GM23338 (cell line): ENCODE measurements at places on chromosomes 16 and 17.

DNA sequence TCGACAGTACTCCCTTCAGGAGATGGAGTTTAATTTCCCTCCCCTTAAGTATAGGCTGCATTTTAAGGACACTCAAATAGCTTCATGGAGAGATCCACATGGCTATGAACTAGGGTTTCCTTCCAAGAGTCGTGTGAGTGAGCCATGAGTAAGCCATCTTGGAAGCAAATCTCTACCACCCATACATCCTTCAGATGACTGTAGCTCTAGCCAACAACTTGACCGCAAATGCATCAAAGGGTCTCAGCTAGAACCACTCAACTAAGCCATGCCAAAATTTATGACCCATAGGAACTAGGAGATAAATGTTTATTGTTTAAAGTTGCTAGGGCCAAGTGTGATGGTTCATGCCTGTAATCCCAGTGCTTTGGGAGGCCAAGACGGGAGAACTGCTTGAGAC, 43.4 kb downstream of the METTL16 start:
- DNase-seq: no peak

GRCh38 chr16:23642246-23642774, 1.0 kb downstream of the DCTN5 start:
- no peak for DNase-seq

- no peak for DNase-seq
These were observed 270.7 kb upstream of the SOX9 start for GRCh38 chr17:71849783-71850768.

- DNase-seq: no peak
These were observed 10.4 kb downstream of the EMC6 start for GRCh38 chr17:3678821-3679530.

DNA sequence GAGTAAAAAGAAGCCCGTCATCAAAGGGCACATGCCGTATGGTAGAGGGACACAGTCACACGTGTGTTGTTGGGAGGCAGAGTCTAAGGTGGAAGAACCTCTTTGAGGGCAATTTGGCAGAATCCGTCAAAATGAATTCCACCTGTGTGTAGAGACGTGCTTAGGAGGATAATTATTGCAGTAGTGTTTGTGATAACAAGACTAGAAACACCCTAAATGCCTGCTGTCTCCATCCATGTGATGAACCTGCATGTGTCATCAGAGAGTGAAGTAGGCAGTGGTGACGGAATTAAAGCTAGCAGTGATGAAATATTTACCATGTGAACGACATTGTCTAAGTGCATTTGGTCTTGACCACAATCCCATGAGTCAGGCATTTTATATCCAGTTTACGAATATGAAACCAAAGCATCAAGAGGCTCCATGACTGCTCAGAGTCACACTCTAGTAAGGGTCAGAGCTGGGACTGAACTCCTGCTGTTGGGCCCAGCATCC, 61.3 kb upstream of the ADORA2B start:
- DNase-seq: no peak

GRCh38 chr16:86367291-86368072, 142.8 kb upstream of the FOXF1 start:
- no peak for DNase-seq

GRCh38 chr17:68910251-68910705, 44.9 kb downstream of the ABCA8 start:
- peak; percentile 5 for DNase-seq

DNA sequence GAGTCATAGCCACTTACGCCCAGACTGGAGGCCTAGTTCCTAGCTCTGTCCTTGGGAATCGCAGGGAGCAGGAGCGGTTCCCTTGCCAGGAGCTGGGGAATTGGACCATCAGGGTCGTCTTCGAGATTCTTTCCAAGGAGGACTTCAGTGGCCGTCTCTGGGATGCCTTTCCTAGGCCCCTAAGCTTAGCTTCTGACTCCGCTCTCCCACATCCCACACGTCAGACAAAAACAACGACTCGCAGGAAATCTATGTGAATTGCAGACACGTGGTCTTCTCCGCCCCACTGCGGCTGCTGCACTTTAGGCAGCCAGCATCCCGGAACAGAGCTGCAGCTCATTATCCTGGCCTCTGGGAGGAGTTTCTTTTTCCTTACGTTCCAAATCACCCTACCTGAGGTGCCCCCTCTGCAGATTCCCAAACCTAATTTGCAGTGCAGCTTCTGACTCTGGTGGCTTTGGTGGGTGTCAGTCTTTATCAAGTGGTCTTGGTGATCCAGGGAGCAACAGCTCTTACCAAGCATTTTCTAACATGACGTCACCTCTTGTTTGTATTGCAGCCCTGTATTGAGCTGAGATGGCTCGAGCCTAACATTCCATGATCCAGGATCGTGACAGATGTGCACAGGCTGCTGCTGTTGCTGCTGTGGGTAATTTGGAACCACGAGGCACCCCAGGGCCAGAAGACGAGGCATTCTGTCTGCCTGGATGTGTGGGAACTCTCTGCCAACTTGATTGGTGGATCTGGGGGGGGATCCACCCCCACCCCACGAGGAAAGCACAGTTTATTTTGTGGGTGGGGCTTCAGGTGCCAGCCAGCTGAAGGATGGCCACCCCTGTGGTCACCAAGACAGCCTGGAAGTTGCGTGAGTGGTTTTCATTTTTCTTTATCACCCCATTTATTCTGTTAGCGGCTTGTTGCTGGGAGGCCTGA, 1.1 kb downstream of the KATNB1 start:
- peak; percentile 73 for DNase-seq

- no peak for DNase-seq
These were observed 12.0 kb downstream of the APPBP2 start for GRCh38 chr17:60514053-60514452.

DNA sequence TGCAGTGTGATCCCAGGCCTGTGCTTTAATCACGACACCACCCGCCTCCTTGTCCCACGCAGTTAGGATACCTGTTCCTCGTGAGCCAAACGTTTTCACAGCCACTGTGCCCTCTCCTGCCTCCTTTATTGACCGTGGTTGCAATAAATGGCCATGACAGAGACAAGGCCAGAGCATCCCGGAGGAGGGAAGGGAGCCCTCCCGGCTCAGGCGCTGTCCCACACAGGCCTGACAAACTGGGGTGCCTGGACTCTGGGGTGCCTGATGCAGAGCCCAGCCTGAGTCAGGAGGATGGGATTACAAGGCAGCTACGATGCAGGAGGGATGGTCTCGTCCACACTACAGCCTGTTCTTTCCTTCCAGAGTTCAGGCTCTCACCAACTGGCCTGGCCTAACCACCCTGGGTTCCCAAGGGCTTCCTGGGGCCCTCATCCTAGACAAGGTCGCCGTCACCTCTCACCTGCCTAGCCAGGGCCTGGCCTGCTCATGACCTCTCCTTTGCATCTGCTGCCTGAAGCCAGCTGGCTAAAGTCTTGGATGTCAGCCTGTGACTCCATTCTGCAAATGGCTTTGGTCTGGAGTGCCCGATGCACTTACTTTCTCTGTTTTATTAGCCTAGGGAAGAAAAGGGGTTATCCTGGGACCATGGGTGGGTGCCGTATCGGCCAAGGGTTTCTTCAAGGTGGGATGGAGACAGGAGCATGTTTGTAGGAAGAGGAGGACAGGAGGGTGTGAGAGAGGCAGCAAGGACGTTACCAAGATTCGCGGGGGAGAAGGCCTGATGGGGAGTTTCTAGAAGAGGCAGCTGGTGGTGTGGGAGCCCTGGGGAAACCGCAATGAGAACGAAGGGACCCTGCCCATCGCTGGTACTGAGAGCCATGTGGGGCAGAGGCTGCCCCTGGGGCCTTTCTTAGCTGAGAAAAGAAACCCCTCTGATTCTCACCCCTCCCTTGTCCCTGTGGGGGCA, 234.3 kb upstream of the TNRC6C start:
- DNase-seq: no peak

DNA sequence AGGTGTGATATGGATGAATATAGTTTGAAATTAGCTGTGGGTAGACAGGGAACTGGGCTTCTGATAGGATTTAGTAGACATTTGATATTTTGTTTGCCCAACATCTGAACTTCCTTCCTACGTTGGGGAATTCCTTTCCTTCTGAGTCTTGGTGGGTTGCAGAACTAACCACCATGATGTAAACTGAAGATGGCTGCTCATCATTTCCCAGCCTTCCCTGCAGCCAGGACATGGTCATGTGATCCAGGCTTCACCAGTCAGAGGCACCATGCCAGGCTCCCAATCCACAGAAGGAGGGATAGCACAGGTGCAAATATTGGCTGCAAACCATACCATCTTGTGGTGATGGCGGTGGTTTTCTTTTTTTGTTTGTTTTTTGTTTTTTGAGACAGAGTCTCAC, 57.4 kb downstream of the EMP2 start:
- DNase-seq: no peak

- DNase-seq: no peak
These were observed 7.4 kb downstream of the BANP start for GRCh38 chr16:87958632-87959031.

- peak; percentile 92 for DNase-seq
These were observed 148.3 kb downstream of the KATNIP start for GRCh38 chr16:27698266-27698665.

GRCh38 chr17:45305530-45306087, 11.2 kb downstream of the MAP3K14 start:
- DNase-seq: no peak

- no peak for DNase-seq
These were observed 7.4 kb upstream of the FN3KRP start for GRCh38 chr17:82709024-82709675.

- DNase-seq: no peak
These were observed 10.2 kb upstream of the FBF1 start for GRCh38 chr17:75950855-75951554.

GRCh38 chr17:79339321-79339720, 264.7 kb downstream of the ENGASE start:
- no peak for DNase-seq

DNA sequence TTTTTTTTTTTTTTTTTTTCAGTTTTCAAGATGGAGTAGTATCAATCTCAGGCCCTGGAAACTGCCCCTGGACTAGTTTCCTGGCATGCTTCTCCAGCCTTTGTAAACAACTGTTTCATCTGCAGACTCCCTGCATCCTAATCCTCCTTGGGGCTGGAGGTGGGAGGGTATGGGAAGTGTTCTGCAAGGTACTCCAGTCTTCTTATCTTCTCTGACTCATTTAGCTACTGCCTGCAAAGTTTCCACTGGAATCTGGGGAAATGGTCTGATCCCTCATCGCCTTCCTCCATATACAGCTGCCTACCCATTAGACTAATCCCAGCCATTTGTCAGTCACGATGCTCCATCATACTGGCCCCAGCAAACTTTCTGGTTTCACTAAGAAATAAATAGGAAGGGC, 21.5 kb downstream of the COPZ2 start:
- no peak for DNase-seq

DNA sequence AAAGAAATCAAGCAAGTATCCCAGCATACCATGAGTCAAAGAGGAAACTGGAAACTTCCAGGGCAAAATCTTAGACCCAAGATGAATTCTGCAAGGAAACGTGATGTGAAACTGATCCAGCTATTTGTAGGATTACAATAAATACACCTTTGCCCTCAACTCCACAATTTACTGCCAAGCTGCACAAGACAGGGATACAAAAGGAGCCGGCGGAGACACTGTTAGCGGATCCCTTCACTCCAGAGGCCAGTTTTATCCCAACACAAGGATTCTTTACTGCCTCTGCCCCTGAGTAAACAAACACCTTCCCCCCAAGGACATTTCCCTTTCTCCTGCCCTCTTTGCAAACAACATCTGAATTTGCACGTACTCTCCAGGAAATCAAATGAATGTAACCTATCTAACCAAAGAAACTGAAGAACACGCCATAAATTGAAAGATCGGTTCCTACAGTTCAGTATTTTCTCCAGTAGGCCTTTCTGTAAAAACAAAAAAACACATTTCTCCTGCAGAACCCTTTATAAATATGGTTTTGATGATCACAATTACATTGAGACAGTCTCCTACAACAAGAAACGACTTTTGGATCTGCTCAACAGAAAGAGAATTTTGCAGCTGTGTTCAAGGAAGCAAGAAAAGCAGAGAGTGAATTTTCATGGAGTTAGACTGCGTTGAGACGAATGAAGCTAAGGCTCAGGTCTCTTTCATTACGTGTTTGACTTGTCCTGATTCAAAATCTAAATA, 1.4 kb upstream of the CBX2 start:
- DNase-seq: peak; percentile 44

- DNase-seq: peak; percentile 49
These were observed 740 bp upstream of the POLR3E start for GRCh38 chr16:22296225-22297113.

DNA sequence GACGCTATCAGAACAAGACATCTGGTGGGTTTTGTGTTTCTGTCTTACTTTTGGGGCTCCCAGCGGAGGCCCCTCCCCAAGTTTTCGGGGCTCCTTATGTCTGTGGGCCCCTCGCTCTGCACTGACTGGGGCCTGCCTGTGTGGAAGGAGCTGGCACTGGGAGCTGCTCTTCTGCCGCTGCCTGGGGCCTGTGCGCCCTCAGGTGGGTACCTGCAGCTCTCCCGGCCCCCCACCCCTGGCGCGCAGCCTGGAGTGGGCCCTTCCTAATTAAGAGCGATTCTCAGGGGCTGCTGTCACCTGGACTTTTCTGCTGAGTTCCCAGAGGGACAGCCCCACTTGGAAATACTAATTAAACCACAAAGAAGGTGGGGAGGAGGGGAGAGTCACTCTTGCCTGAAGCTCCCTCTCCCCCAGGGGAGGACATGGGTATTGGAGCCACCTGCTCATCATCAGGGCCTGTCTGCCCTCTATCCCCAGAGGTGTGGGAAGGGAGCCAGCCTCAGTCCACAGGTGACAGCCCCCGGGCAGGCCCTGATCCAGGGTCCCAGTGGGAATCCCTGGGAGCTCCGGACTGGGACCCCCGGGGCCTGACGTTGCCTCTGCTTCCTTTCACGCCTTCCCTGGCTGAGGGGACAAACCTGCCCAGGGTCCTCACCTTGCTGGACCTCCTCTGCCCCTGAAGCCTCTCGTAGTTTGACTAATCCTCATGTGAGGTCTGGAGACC, 36.5 kb downstream of the GSE1 start:
- DNase-seq: no peak

- DNase-seq: peak; percentile 54
These were observed 47.8 kb upstream of the AMZ2 start for GRCh38 chr17:68199837-68200688.

- DNase-seq: no peak
These were observed 1.5 kb downstream of the CRK start for GRCh38 chr17:1454541-1454940.
